ENCODE measurements at places on chromosomes 6 and 20.
A peak's percentile ranks its signal among the peaks of the same experiment; 100 is the strongest.

GRCh38 chr6:24936641-24937317 lies 1.0 kb upstream of the RIPOR2 start:
- no peak for DNase-seq

- no peak for DNase-seq
These were observed 28.0 kb downstream of the RREB1 start for GRCh38 chr6:7135755-7136154.

DNA sequence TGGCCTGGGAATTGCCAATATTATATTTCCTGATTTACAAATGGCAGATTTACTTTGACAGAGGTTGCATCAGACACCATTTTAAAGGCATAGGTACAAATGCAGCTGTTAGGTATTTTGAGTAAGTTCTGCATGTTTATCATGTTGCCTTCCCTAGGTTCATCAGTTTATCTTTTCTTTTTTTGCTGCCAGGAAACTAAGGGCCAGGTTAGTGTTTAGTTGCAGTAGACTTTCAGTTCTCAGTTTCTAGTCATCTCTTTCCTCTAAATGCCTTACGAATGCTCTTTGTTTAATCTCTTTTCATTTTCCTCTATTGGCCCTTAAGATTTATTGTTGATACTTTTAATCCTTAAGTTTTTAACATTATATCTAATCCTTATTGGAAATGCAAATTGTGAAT lies 129.9 kb downstream of the SMAP1 start:
- DNase-seq, result no peak

DNA sequence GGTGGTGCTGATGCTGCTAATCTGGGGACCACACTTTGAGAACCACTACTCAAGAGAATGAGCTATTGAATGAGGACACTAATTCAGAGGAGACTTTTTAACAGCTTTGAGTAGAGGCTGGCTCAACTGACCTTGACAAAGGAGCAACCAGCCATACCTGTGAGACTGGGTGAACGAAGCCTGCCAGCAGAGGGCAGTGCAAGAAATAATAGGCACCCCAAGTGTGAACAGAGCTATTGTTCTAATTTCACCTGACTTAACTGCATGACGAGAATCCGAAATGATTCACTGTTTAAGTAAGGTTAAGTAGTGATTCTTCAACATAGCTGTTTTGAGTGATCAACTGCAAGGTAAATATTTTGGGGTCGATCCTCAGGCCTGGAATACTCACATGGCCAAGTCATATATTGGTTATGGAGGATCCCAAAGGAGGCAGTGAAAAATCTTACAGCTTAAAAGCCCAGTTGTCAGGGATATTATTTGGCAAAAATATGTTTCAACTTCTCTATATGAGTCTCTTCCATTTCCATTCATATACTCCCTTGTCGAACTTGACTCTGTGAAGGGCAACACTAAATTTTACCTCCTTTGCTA lies 550.5 kb upstream of the MARCKS start:
- peak; percentile 36 for DNase-seq

DNA sequence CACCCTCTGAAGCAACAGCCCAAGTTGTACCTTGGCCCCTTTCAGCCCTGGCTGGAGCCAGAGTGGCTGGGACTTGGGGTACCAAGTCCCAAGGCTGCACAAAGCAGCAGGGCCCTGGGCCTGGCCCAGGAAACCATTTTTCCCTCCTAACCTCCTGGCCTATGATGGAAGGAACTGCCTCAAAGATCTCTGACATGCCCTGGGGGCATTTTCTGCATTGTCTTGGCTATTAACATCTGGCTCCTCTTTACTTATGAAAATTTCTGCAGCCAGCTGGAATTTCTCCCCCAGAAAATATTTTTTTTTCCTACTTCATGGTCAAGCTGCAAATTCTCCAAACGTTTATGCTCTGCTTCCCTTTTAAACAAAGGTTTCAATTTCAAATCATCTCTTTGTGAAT lies 269.4 kb upstream of the CDYL start:
- no peak for DNase-seq

GRCh38 chr6:142602972-142603371 lies 301.2 kb downstream of the ADGRG6 start:
- no peak for DNase-seq

DNA sequence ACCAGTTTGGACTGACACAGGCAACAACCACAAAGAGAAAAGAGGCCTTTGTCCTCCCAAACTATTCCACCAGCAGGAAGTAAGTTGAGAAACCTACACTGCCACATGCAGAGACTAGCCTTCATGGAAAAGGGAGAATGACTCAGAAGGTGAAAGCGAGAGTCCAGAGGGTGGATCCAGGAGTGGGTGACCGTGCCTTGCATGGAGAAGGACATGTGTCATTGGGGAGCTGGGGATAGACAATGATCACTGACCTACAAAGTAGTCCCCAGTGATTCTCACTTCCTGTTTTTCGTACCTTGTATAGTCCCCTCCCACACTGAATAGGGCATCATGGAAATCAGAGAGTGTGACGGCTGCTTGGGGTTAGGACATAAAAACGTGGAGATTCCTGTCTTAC lies 91.9 kb downstream of the MYLK4 start:
- DNase-seq, result no peak

GRCh38 chr20:18289306-18289705 lies 979 bp downstream of the ZNF133 start:
- no peak for DNase-seq

DNA sequence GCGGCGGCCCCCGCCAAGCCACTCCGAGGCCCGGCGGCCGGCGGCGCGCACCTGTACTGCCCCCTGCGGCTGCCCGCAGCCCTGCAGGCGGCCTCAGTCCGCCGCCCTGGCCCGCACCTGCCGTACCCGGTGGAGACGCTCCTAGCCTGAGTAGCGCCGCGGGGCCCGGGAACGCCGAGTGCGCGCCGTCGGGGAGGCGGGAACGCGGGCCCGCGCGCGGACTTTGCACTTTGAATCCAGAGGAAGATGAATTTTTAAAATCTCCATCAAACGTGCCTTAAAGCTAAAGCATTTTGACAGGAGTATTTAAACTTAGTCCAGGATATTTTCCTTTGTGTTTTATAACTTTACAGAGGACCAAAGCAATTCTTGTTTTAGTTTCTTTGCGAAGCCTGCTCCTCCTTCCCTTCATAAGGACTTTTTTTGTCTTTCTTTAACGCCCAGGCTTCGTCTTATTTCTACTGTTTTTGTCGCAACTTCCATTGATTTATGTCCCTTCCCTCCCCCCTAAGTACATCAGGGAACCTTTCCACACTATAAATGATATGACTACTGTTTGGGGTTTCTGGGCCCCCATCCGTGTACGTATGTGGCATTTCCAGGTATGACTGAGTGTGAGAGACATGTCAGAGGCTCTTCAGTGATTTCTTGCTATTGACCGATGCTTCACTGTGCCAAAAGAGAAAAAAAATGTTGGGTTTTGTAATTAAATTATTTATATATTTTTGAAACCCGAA lies 2.0 kb downstream of the FOXQ1 start:
- no peak for DNase-seq

DNA sequence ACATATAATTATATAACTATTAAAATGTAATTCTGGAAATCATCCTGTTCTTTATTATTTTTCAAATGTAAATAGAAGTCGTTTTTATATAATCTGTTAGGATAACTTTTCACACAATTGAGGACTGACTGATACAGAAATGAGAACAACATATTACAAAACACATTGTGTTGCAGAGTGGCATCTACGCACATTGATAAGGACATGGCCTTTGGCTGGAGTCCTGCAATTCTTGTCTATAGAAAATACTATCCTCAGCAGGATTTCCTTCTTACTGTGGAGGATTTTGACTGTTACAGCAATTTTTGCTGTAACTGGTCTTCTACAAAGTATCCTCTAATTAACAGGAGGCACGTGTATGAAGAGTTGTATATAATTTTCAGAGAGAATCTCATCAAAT lies 19.8 kb downstream of the SH3BGRL2 start:
- no peak for DNase-seq

GRCh38 chr6:95518630-95519227 lies 58.6 kb upstream of the MANEA start:
- DNase-seq, result no peak

DNA sequence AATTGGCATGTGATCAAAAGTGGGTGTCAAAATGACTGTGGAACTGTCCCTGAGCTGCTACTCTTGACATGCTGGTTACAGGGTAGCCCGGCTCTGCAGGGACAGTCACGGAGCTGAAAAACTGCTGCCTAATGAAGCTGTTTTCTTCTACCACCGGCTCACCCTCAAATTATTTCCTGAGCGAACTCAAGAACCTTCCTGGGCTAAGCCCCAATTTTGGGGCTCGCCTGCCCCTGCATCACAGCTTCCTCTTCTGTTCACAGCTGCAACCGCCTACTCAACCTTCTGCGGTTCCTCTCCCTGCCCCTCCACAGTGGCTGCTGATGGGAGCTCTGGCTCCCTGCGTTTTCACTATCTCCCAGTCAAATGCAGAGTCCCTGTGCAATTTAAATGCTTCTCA lies 110.8 kb upstream of the MLN start:
- peak; percentile 21 for DNase-seq

GRCh38 chr6:113755449-113756289 lies 101.5 kb upstream of the MARCKS start:
- DNase-seq, result no peak

GRCh38 chr20:31570735-31571617 lies 34.1 kb upstream of the ID1 start:
- no peak for DNase-seq

- DNase-seq, result no peak
These were observed 50.8 kb upstream of the AIG1 start for GRCh38 chr6:143009851-143010250.

- DNase-seq, result no peak
These were observed 20.4 kb downstream of the PTPRK start for GRCh38 chr6:128500014-128500413.

- DNase-seq, result no peak
These were observed 126.5 kb upstream of the FOXO3 start for GRCh38 chr6:108434222-108434621.

DNA sequence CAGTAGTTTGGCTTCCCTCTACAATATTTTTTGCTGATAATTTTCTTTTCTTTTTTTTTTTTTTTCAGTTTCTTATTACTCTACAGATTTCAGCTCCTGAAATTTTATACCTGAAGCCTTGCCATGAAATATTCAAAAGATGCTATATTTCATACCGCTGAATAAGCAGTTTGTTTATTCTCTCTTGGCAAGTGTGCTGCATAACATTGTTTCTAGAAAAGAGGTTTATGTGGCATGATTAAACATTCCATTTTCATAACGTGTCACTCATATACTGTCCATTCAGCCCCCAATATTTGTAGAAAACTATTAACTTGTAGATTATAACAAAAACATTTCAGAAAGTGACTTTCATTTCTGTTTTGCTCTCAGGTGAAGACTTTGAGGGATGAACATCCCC lies 174.4 kb upstream of the NOX3 start:
- no peak for DNase-seq

GRCh38 chr20:44714701-44715498 lies at the start of gene CCN5:
Gene CCN5, plus strand, starts transcription at chr20:44715369. Its CDS starts 22 bp downstream, at chr20:44715391.
- DNase-seq, result no peak

DNA sequence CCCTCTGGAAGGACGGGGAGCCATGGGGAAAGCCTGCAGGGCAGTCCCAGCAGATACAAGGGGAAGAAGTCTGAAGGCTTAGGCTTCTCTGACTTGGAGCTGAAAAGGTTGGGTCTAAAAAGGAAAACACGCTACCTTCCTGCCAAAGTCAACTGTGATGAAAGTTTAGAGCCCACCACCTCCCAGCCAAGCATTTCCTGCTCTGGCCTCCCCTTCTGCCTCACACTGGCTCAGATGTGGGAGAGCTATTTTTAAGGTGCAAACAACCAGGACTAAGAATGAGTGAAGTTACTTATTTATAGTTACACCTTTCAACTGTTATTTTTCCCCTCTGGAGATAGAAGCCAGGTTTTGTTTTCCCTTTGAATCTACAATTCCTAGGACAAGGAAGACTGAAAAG lies 21.2 kb downstream of the NEDD9 start:
- DNase-seq, result no peak

- DNase-seq, result no peak
These were observed 4.3 kb upstream of the MTG2 start for GRCh38 chr20:62178316-62179161.

- DNase-seq, result no peak
These were observed 963 bp upstream of the RMND1 start for GRCh38 chr6:151452750-151453427.

DNA sequence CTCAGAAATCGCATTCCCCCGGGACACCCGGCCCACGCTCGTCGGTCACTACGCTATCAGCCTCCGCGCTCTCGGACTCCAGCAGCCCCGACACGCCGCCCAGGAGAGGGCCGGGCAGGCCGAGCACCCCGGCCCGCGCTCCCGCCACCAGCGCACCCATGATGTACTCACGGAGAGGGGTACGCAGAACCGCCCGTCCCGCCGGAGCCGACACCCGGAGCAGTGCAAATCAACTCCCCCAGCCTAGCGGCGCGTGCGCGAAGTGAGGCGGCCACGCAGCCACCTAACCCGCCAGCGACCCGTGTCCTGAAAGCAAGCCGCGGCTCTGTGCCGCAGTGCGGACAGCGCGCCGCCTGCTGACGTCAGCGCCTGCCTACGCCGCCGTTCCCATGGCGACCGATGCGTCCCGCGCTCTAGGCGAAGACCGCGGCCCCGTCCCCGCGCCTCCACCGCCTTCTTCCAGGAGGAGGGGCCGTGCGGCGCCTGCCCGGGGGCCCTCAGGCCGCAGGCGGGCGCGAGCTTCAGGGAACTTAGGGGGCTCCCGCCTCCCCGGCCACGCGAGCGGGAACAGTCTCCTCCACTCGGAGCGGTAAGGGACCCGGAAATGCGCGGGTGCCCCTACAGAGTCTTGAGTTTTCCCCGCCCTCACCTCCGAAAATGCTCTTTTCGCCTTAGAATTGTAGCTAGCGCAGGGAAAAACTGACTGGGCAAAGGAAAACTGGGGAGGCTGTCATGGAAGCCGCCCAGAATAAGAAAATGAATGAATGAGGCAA lies at the start of gene AHI1:
Gene AHI1 (minus strand): TSS at position 329 of the 773 bp plus-strand sequence. CDS start 5,503 bp downstream, outside the sequence.
- DNase-seq, result peak; percentile 87

DNA sequence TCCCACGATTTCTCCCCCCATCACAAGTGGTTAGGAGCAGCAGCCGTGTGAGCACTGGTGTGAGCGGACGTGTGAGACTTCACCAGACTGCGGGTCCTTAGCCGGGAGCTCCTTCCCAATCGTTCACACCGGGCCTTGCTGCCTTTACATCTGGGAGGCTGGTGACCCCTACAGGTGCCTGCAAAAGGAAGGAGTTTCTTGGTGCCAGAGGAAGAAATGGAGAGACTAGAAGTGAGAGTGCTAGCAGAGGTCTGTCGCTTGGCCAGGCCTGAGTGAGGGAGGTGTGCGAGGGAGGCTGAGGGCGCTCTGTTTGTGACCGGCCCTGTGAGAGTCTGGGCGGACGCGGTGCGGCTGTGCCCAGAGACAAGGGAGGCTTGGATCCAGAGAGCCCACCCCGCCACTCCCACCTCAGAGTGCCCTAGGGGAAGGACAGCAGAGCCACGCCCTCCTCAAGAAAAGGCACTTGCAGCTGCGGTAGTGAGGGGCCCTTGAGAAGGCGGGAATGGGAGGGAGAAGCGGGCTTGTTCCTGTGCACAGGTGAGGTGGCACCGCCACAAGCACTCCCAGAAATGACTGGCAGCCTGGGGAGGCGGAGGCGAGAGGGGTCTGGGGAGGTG lies 10.0 kb upstream of the ARMC2 start:
- DNase-seq, result no peak

GRCh38 chr6:111669326-111669725 lies 63.6 kb upstream of the TRAF3IP2 start:
- DNase-seq, result no peak

- DNase-seq, result no peak
These were observed 97.2 kb downstream of the SPTLC3 start for GRCh38 chr20:13105864-13106457.

GRCh38 chr20:57953638-57954037 lies 243.8 kb upstream of the PMEPA1 start:
- DNase-seq, result no peak

Data from stimulated activated CD4-positive, alpha-beta T cell treated with anti-CD3 and anti-CD28 coated beads, Interleukin-2, amount 100 ng/mL, for 48 hours (primary cell).